ENCODE measurements at places on chromosomes 13 and 19.

- DNase-seq, result no peak
Measured at GRCh38 chr13:53622456-53622855, 593.8 kb downstream of the OLFM4 start.

DNA sequence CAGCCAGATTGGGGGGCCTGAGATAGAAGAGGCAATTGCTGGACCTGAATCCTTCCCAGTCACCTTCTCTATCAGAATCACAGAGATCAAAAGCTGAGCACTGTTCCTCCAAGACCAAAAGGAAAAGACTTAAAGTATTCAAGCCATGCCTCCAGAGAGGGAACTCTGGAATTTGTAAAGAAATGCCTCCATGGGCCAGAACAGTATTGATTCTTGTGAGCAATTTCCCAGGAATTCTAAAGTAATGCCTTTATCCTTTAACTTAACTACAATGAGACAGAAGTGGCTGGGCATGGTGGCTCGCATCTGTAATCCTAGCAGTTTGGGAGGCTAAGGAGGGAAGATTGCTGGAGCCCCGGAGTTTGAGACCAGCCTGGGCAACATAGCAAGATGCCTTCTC is 148.8 kb downstream of the FLT1 start:
- no peak for DNase-seq

DNA sequence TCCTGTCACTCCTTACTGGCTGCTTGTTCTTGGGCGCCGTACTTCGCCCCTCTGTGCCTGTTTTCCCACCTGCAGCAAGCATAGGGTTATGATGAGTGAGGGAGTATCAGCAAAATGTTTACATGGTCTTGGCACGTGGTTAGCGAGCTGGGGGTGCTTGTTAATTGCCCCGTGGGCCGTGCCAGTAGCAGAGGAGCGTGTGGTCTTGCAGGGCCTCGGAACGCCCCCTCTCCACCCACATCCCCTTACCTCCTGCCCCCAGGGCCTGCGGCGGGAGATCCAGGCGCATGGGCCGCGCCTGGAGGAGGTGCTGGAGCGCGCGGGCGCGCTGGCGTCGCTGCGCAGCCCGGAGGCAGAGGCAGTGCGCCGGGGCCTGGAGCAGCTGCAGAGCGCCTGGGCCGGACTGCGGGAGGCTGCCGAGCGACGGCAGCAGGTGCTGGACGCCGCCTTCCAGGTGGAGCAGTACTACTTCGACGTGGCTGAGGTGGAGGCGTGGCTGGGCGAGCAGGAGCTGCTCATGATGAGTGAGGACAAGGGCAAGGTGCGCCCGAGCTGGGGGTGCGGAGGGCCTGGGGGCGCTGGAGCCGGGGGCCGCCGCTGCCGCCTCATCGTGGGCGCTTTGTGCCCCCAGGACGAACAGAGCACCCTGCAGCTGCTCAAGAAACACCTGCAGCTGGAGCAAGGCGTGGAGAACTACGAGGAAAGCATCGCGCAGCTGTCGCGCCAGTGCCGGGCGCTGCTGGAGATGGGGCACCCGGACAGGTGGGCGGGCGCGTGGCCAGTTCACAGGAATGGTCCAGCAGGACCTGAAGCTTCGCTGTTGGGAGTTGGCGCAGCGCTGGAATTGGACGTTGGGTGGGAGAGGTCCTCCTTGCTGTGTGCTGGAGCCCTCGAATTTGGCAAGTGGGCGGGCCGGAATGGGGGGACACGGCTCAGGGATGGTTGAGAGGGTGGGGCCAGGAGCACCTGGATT is 22.5 kb upstream of the SHKBP1 start:
- DNase-seq, result no peak

- peak; percentile 23 for DNase-seq
Measured at GRCh38 chr19:5154129-5154798, 185.4 kb downstream of the KDM4B start.

- DNase-seq, result no peak
Measured at GRCh38 chr13:53336441-53337160, 308.0 kb downstream of the OLFM4 start.

DNA sequence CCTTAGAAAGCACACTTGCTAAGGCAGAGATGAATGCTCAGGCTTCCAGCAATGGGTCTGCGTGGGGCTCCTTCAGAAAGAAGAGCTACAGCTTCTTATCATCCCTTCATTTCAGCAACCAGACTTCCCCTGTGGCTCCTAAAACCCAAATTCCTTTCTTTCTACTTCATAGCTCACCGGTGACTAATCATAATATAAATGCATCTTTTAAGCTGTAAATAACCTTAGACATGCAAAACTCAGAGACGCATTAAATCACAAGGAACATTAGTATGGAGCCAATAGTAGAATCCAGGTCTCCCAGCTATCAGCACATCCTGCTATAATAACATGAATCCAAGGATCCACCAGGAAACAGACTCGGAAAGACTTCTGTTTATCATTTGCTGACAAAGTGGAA is 375.6 kb downstream of the COG6 start:
- no peak for DNase-seq
